ENCODE measurements at places on chromosomes 5 and 9.

DNA sequence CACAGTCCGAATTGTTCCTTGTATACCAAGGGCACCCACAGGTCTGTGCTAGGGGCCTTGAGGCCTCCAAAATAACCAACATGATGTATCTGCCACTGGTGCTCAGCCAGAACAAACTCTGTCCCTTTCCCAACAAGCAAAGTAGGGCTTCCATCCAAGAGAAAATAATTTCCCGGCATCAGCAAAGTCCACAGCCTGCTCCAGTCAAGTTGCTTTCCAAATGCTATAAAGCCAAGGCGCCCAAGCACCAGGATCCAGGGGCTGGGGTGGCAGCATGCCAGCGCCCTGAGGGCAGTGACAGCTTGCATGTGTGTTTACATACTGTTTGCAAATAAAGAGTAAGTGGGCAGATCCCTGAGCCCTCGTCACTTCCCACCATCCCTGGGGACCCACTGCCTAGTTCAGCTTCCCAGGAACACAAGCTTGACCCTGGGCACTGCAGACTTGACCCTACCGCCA is 155.9 kb downstream of the ERCC6L2 start:
- DNase-seq, result peak; percentile 27

GRCh38 chr9:104810421-104811339 is 46.8 kb downstream of the NIPSNAP3B start:
- no peak for DNase-seq

DNA sequence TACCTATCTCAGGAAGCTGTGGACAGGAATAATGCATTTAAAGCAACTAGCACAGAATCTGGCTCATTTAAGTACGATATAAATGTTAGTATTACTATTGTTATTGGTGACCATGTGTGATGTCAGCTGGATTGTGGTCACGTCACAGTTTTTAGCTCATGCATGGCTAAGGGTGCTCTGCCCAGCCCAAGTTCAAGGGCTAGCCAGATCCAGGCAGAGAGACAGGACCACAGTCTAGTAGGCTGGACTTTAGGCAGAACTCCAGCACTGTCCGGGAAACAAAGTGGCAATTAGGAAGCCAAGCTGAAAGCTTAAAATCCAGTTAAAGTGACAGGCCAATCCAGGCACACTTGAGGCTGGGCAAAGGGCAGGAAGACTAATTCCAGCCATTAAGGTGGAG is 273.6 kb downstream of the ADAMTSL1 start:
- no peak for DNase-seq

DNA sequence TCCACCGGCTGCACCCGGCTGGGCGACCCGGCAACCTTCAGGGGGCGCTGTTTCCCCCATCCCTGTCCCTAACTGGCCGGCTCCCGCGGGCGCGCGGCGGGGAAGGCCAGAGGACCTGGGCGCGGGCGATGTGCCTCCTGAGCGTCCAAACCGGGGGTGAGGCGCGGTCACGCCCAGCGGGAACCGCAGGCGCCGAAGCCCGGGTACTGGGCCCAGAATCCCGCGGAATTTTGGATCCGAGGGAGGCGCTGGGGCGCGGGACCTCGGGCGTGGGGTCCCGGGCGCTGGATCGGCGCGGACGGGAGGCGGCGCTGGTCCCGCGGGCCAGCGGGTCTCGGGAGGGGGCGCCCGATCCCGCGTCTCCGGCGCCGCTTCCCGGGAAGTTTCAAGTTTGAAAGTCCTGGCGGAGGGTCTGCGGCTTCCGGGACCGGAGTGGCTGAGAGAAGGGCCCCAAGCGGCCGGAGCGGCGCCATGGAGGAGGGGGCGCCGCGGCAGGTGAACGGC is at the start of gene PKN3:
TSS of gene PKN3 (plus strand) at position 59 of the 504 bp plus-strand sequence. CDS start at position 472, 413 bp downstream.
- peak; percentile 86 for DNase-seq

- no peak for DNase-seq
Measured at GRCh38 chr5:147538236-147538635, 28.4 kb upstream of the DPYSL3 start.

DNA sequence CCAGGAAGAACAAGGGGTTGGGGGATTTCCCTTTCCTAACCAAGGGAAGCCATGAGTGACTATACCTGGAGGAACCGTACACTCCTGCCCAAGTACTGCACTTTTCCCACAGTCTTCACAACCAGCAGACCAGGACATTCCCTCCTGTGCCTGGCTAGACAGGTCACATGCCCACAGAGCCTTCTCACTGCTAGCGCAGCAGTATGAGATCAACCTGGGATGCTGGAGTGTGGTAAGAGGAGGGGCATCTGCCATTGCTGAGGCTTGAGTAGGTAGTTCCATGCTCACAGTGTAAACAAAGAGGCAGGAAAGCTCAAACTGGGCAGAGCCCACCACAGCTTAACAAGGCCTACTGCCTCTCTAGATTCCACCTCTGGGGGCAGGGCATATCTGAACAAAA is 35.9 kb downstream of the SAXO1 start:
- DNase-seq, result no peak

DNA sequence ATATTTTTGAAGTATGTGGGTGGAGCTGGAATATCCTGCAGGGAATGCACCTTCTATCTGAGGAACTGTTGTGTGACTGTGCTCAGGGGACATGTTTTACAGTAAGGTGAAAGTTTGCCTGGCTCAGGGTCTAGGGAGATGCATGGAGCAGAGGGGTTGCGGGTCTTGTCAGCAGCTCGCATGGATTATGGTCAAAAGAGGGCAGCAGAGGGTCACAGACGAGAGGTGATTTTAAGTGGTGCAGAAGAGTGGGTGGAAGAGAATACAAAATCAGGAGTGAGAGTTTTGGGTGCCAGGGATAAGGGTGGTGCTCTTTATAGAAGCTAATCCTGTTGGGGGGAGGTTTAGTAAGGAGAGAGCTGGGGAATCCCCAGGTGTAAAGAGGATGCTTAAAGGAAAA is 53.5 kb upstream of the GRIN3A start:
- peak; percentile 10 for DNase-seq

GRCh38 chr5:31192442-31192841 is 1.0 kb upstream of the CDH6 start:
- DNase-seq, result no peak

- DNase-seq, result peak; percentile 20
Measured at GRCh38 chr9:33676746-33677505, 118.4 kb upstream of the PRSS3 start.

DNA sequence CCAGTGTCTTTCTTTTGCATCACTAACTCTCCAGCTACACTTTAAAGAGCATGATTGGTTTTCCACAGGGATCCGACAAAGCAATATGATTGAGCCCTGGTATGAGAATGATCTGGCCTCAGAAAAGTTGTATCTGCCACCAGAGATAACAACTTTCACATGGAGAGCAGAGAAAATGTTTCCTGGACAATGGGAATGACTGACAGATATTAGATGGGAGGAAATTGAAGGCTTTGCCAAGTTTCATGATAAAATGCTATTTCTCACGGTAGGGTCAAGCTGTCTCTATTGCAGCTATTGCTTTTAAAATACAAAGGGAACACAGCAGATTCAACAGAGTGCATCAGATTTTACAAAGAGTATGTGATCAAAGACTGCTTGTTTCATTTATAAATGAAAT is 56.4 kb upstream of the GLIS3 start:
- no peak for DNase-seq

- no peak for DNase-seq
Measured at GRCh38 chr9:1253064-1253979, 203.2 kb downstream of the DMRT2 start.

DNA sequence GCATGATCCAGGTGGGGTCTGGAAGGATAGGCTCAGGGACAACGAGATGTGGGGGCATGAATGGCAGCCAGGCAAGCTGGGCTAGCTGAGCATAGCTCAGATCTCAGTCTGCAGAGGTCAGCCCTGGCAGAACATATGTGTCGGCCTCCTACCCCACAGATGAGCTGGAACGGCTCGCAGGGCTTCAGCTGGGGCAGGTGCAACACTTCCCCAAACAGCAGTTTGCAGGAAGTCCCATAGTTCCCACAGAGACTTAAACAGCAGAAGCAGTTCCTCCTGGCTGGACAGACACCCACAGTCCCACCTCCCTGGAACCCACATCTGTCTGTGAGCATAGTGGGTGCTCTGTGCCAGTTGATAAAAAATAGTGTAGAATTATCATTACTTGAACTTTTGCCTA is 404.6 kb downstream of the GADD45G start:
- DNase-seq, result no peak

GRCh38 chr9:127264462-127265219 is at the start of gene GARNL3:
Gene GARNL3 (plus strand): TSS chr9:127264774. CDS start chr9:127264878, 104 bp downstream.
- DNase-seq, result no peak

DNA sequence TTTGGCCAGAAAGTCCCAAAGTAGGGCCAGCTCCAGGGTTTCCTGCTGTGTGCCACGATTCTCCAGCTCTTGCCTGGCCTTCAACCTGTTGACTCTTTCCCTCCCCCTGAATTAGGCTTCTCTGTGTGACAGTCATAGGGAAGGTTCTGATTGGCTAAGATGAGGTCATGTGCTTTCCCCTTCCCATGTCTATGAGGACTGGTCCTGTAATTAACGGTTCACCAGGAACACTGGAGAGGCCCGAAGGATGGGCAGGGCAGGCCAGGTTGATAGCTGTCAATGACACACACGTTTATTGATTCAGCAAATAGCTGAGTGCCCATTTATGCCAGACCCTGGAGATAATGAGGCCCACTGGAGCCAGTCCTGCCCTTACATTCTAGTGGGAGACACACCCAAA is 9.0 kb upstream of the PRR7 start:
- DNase-seq, result no peak

GRCh38 chr9:123414204-123414603 is 58.2 kb downstream of the CRB2 start:
- no peak for DNase-seq

GRCh38 chr9:87324613-87325194 is 173.0 kb upstream of the DAPK1 start:
- DNase-seq, result peak; percentile 23

DNA sequence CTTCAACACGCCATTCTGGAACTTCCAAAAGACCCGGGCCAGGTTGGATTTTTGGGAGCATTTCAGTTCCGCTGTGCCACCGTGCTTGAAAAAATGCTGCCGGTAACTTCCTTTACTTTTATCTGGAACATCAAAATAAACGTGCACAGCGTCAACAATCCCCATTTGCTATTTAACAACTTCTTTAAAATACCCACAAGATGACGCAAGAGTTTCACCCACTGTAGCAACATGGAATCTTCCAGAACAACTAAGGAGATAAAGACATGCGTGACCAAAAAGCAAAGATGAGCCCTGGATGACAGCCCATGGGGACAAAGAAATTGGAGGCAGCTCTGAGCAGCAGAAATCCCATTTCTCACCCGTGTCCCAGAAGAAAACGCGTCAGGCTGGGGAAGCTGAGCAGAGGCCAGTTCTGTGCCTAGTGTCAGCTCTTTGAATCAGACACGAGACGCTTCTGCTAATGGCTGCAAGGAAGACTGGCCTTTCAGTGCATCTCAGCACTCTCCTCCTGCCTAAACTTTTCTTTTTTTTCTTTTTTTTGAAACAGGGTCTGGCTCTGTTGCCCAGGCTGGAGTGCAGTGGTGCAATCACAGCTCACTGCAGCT is 61.3 kb downstream of the SECISBP2 start:
- DNase-seq, result no peak

DNA sequence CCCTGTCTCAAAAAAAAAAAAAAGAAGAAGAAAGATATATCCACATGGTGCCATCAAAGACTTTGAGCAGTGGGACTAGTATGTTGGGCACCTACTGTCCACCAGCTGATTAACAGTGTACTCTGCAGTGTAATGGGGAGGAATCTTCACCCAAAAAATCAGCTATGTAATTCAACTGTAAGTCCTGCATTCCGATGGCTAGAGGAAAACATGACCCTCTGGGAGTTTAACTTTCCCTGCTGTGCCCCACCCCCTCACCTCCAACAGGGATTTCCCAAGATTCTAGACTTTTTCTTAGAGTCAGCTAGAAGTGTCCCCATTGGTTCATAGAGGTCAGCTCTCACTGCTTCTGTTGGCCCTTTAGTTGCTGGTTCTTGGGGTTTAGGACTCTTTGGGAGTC is 221.2 kb upstream of the CLINT1 start:
- no peak for DNase-seq

- DNase-seq, result no peak
Measured at GRCh38 chr5:161138751-161139455, 286.9 kb upstream of the ATP10B start.

DNA sequence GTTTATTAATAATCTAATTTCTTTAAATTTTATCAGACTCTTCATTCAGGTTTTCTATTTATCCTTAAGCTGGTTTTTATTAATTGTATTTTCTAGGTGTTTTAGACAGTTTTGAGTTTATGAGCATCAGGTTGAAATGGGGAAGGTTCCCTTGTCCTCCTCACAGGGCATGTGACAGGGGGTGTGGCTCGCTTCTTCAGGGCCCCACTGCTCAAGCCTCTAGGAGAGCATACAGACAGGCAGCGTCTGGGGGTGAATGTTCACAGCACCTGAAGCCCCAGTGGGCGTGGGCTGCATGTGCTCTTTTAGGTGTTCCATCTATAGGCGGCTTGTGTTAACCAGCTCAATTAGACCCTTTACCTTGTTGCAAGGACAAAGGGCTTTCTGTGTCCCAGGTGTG is 78.2 kb upstream of the RUFY1 start:
- no peak for DNase-seq

GRCh38 chr5:38297830-38298608 is 39.7 kb downstream of the EGFLAM start:
- DNase-seq, result no peak

- DNase-seq, result peak; percentile 21
Measured at GRCh38 chr5:142143878-142144277, 35.3 kb downstream of the NDFIP1 start.

DNA sequence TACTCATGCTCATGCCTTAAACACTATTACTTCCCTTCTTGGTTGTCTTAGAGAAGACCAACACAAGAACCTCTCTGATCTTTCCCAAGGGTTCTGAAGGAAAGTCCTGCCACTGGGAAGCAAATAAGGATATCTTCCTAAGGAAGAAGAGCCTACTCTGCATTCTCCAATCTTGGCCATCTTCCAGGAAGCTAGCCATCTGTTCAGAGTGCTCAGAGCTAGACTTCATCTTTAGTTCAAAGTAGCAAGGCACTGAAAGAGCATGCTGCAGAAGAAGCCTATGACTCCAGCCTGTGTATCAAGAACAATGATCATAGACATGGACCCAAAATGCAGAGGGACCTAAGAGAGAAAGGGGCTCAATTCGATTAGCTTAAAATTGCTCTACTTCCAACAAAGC is 114.7 kb downstream of the KIAA0825 start:
- DNase-seq, result no peak

GRCh38 chr5:144060598-144060997 is 109.9 kb downstream of the YIPF5 start:
- DNase-seq, result no peak

- DNase-seq, result no peak
Measured at GRCh38 chr5:96642281-96642640, 19.9 kb upstream of the CAST start.
